ENCODE measurements at places on chromosomes 13 and 19.

DNA sequence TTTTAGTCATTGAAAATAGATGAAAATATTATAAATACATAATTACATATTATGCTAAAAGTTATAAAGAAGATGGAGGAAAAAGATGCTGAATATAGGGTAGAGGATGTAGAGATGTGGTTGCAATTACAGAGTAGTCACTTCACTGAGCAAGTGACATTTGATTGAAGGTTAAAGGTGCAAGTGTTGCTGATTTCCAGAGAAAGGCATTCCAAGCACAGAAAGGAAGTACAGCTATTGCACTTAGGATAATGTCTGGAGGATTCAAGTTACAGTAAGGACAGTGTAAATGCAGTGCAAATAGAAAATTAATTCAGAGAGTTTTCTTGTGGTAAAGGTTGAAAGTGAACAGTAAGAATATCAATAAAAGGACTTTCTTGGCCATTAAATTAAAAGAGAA is 1721.8 kb downstream of the PCDH9 start:
- no peak for DNase-seq

GRCh38 chr13:30032263-30032662 is 181.8 kb upstream of the UBL3 start:
- DNase-seq, result no peak

DNA sequence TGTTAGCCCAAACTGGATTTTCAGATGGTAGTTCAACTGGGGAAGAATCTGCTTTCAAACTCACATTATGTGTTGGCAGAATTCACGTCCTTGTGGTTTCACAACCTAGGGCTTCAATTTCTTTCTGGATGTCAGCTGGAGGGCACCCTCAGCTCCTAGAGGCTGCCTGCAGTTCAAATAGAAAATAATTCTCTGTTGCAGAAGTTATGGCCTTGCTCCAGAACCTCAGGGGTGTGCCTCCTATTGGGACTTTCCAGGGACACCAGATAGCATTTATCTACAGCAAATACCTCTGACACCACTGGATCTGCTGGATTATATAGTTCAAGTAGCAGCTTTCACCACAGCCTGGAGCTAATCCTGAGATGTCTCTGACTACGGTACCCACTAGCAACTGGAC is 11.8 kb upstream of the RB1 start:
- DNase-seq, result no peak

GRCh38 chr19:40224342-40225150 is 1.9 kb downstream of the CCNP start:
- DNase-seq, result no peak

DNA sequence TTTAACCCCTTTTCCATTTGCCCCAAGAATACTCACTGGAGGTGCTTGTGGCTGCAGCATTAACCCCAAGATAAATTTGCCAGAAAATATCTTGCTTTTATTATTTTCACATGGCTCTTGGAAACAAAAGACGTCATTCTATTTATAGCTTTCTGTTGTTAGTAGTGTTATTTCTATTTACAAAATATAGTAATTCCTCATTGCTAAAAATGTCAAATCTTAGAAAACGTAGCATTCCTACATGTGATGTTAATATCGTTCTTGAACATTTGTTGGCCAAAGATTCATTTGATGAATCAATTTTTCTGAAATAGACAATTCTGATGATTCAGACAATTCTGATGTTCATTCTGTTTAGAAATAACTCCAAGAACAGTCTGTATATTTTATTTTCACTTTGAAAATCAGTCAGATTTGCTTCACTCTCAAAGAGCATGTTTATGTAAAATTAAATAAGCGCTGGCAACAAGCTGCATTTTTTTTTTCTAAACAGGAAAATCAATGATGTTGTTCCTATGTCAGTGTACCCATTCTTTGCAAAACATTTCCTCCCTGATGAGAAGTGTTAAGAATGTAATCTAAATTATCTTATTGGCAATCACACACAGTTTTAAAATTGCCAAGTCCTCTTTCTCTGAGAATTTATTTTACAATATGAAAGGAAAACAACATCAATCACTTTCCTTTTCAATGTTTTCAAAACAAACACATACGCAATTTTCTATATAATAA is 334.0 kb downstream of the KCTD12 start:
- DNase-seq, result no peak

GRCh38 chr19:7007859-7008258 is 13.4 kb downstream of the MBD3L2B start:
- DNase-seq, result no peak

- DNase-seq, result no peak
Measured at GRCh38 chr13:69199664-69200063, 908.0 kb upstream of the ATXN8OS start.

DNA sequence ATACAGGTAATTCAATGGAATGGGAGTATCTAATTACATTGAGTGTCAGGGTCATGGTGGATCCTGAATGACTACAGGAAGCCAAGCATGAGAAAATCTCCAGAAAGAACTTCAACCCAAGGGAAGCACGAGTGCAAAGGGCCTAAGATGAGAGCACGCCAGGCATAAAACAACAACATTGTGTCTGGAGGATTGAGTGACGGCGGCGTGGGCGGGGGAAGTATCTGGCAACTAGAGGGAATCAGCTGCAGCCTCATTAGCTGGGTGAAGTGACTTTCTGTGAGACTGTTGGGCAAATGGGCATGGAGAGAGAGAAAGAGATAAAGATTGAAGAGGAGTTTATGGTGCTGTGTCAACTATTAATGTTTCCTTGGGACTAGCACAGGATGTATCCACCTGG is 194.3 kb downstream of the GPC6 start:
- no peak for DNase-seq

- DNase-seq, result no peak
Measured at GRCh38 chr19:5150902-5151741, 182.2 kb downstream of the KDM4B start.

GRCh38 chr13:35460061-35460460 is 16.4 kb downstream of the MAB21L1 start:
- DNase-seq, result no peak

DNA sequence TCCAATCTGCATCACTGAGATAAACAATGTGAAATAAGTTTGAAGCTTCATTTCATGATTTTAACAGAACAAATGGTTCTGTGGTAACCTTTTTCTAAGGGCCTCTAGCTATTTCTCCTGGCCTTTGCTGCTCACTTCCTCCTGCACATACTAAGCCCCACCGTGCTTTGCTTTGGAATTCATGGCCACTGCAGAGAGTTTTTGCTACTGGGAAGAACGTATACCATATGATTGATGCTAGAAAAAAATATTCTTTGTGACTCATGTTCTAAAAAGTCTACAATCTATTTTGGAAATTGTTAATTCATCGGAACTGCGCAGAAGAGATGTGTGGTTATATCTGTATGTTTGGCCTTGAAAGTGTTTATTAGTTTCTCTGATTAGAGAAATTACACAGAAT is 747.3 kb downstream of the PCDH9 start:
- DNase-seq, result no peak

DNA sequence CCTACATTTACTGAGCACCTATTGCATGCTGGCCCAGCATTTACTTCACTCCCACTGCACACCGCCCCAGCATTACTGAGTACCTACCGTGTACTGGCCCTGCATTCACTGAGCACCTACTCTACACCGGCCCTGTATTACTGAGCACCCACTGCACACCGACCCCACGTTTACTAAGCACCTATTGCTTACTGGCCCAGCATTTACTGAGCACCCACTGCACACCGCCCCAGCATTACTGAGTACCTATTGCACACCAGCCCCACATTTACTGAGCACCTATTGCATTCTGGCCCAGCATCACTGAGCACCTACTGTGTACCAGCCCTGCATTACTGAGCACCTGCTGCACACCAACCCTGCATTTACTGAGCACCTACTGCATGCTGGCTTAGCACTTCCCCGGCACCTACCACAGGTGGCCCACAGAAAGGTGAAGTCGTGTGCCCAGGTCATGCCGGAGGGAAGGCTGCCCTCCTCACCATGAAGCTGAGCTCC is 6.9 kb downstream of the TPGS1 start:
- no peak for DNase-seq

DNA sequence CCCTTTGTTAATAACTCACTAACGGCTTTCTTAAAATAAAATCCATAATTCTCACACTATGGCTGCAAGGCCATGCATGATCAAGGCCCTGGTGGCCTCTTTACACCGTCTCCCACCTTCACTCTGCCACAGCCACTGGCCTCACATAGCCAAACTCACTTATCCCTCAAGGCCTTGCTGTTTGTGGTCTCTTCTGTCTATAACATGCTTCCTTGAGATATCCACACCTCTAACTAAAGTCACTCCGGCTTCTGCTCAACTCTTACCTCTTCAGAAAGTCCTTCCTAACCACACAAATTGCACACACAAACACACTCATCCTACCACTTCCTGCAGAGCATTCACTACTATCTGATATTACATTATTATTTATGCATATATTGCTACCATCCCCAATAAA is 262.5 kb downstream of the DIAPH3 start:
- DNase-seq, result no peak
